ENCODE measurements at places on chromosomes 1 and 21. TPM values are rescaled to one million over a fixed set of nuclear protein-coding genes. Genes with fewer than 3 reads are reported as not detected.

RPTN gene
- not detected for total RNA-seq

- no peaks in the 10 kb centered on the region for H3K27me3 ChIP-seq
- H3K4me3 ChIP-seq, result peak overlapping the region; percentile 39
- DNase-seq, result peak; percentile 94
- peaks cover under 1% of the 10 kb centered on the region for H3K36me3 ChIP-seq
These were observed 20.8 kb downstream of the ATP5PO start for GRCh38 chr21:33894736-33895288.

DNA sequence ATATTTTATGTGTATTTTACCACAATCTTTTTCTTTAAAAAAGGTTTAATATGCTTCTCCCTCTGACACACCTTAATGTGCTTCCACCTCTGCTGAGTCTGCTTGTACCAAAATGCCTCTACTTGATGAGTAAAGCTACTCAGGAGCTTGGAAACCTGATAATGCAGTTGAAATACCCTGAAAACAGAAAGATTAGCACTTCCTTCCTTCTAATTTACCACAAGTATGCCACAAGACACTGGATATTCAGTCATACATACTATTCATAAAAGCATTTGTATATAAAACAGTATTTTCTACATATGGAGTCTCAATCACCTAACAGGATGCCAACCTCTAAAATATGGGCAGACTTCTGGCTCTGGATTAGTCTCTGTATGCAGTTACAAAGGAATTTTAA, 55.0 kb downstream of the SLC35D1 start:
- H3K4me1 ChIP-seq, result peaks cover 46% of the 10 kb centered on the region
- H3K36me3 ChIP-seq, result peaks cover 20% of the 10 kb centered on the region
- no peak overlapping the region for H3K4me3 ChIP-seq
- no peaks in the 10 kb centered on the region for H3K27me3 ChIP-seq
- no peak for DNase-seq

DISC1 gene
- 19.3 TPM for total RNA-seq

GRCh38 chr1:73778471-73778870, 419.5 kb downstream of the LRRIQ3 start:
- no peaks in the 10 kb centered on the region for H3K36me3 ChIP-seq
- no peak overlapping the region for H3K27ac ChIP-seq
- peak; percentile 41 for DNase-seq
- H3K4me3 ChIP-seq, result no peak overlapping the region
- H3K4me1 ChIP-seq, result no peaks in the 10 kb centered on the region

DNA sequence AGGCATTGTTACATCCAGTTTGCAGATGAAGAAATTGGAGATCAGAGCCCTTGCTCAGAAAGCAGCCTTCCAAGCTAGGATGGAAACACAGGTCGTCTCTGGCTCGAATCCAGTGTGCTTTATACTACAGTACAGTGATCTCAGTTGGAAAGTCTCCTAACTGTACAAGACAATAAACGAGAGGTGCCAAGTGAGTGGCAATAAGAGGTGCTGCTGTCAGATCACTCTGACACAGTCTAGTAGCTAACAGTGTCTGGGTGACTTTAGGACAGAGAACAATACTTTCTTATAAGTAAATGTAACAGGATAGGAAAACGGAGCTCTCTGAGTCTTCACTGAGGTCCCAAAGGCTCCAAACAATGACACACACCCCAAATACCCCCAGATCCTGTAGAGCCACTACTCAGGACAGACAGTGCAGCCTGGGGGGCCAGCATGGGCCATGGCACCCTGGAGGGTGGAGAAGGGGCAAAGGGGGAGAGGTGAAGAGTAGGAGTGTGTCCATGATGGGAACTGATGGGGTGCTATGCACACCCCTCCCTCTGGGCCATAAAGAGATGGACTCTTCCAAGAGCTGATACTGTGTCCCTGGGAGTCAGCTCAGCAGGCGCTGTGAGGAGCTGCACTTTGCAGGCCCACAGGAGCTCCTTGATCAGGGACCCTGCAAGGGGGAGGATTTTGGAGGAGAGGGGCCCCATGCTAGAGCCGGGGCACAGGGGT, 3.3 kb downstream of the SH3BGR start:
- no peaks in the 10 kb centered on the region for H3K27me3 ChIP-seq
- H3K27ac ChIP-seq, result no peak overlapping the region
- no peak overlapping the region for H3K4me3 ChIP-seq

- no peak overlapping the region for H3K4me3 ChIP-seq
- no peaks in the 10 kb centered on the region for H3K4me1 ChIP-seq
- no peaks in the 10 kb centered on the region for H3K36me3 ChIP-seq
- DNase-seq, result no peak
These were observed 267.4 kb downstream of the KCNH1 start for GRCh38 chr1:210866532-210866931.

DNA sequence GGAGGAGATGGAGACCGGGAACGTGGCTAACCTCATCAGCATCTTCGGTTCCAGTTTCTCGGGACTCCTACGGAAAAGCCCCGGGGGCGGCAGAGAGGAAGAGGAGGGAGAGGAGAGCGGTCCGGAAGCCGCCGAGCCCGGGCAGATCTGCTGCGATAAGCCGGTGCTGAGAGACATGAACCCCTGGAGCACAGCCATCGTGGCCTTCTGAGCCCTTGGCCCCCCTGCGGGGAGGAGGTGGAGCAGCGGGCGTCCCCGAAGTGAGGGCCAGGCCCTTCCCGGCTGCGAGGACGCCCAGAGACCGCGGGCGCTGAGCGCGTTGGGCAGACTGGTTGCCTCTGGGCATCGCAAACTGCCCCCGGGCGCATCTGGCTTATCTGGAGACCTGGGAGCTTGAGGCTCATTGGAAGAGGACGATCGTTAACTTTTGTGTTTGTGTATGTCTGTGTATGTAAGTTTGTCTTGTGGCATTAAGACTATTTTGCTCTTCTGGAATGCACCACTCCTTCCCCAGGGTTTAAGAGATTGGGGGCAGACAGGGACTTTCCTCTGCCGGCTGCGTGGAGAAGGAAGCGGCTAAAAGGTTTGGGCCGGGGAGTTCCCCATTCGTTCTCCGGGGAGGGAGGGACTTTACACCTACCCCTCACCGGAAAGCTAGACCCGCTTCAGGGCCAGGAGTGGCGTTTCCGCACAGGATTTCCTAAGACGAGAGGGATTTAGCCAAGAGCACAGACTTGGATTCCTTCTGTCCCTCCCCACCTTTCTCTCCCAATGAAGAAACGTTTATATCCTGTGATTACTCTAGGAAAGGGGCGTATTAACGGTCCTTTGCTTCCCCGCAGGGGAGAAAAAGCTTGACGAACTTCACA, 1.4 kb downstream of the IER5 start:
- peak overlapping the region; percentile 80 for H3K4me3 ChIP-seq
- peak; percentile 84 for DNase-seq
- no peaks in the 10 kb centered on the region for H3K27me3 ChIP-seq
- H3K4me1 ChIP-seq, result peaks cover 53% of the 10 kb centered on the region

ANKRD13C gene
- 135 TPM for total RNA-seq

GRCh38 chr1:232334811-232335210, 295.1 kb downstream of the SIPA1L2 start:
- DNase-seq, result no peak
- H3K4me1 ChIP-seq, result no peaks in the 10 kb centered on the region
- no peak overlapping the region for H3K27ac ChIP-seq
- peaks cover 5% of the 10 kb centered on the region for H3K27me3 ChIP-seq
- no peaks in the 10 kb centered on the region for H3K36me3 ChIP-seq
- H3K4me3 ChIP-seq, result no peak overlapping the region
